ENCODE measurements at places on chromosomes 16 and 17. TPM values are rescaled to one million over a fixed set of nuclear protein-coding genes. Genes with fewer than 3 reads are reported as not detected.

Gene ZMYND15
- total RNA-seq: not detected

Gene PHKB
- total RNA-seq: 20.7 TPM

Gene OTOA
- 0.17 TPM for total RNA-seq

Gene KRT17
- 3.7 TPM for total RNA-seq

Gene TMEM92
- 0.15 TPM for total RNA-seq

Gene KCTD5
- total RNA-seq: 27.6 TPM

Gene RPAIN
- 35.2 TPM for total RNA-seq

Gene FZD2
- 44.7 TPM for total RNA-seq

Gene ZFP3
- total RNA-seq: 0.89 TPM

Gene MMP25
- under 0.01 TPM for total RNA-seq

Gene LITAFD
- not detected for total RNA-seq

Gene KCTD2
- 15.3 TPM for total RNA-seq

Gene NECAB2
- 0.30 TPM for total RNA-seq

Gene BCL6B
- 1.0 TPM for total RNA-seq

Gene DUS1L
- 58.7 TPM for total RNA-seq

Gene SOST
- total RNA-seq: not detected

Gene WFIKKN1
- total RNA-seq: 0.30 TPM

Gene OTOP3
- total RNA-seq: not detected

Gene DOC2A
- 0.30 TPM for total RNA-seq

Gene KCNJ18
- total RNA-seq: not detected

Gene OR3A3
- not detected for total RNA-seq

Gene DVL2
- total RNA-seq: 65.3 TPM

Gene TMEM238L
- not detected for total RNA-seq

Gene KRT23
- under 0.01 TPM for total RNA-seq

Gene SPNS2
- total RNA-seq: 0.15 TPM

Gene KIF2B
- not detected for total RNA-seq

Gene RGS9
- total RNA-seq: 0.84 TPM

Gene C1QBP
- 295 TPM for total RNA-seq

Gene SOX15
- total RNA-seq: 2.4 TPM

Gene GNGT2
- 0.17 TPM for total RNA-seq

Gene TMC5
- not detected for total RNA-seq

Gene ZNF75A
- total RNA-seq: 11.6 TPM

Gene RCVRN
- not detected for total RNA-seq

Gene SMIM36
- not detected for total RNA-seq

Gene DNAI2
- total RNA-seq: not detected

Gene OSBPL7
- total RNA-seq: 4.7 TPM

Gene AGRP
- total RNA-seq: not detected

Gene DRC3
- 0.59 TPM for total RNA-seq

Gene ZNF469
- 2.8 TPM for total RNA-seq

Gene HOXB1
- not detected for total RNA-seq

Gene METTL23
- total RNA-seq: 35.7 TPM

Gene CTF1
- total RNA-seq: 4.7 TPM

Gene ADORA2B
- total RNA-seq: 17.1 TPM

Gene SEPTIN1
- total RNA-seq: 0.15 TPM

Gene OR1E2
- not detected for total RNA-seq

Gene PDILT
- total RNA-seq: not detected

Gene MARVELD3
- total RNA-seq: not detected

Gene KRT40
- not detected for total RNA-seq

Gene OR4D1
- total RNA-seq: not detected

Gene LGALS9B
- not detected for total RNA-seq

Gene EFCAB5
- total RNA-seq: not detected

Gene CES1
- total RNA-seq: 0.50 TPM
